ENCODE measurements at places on chromosomes 13 and 19.

DNA sequence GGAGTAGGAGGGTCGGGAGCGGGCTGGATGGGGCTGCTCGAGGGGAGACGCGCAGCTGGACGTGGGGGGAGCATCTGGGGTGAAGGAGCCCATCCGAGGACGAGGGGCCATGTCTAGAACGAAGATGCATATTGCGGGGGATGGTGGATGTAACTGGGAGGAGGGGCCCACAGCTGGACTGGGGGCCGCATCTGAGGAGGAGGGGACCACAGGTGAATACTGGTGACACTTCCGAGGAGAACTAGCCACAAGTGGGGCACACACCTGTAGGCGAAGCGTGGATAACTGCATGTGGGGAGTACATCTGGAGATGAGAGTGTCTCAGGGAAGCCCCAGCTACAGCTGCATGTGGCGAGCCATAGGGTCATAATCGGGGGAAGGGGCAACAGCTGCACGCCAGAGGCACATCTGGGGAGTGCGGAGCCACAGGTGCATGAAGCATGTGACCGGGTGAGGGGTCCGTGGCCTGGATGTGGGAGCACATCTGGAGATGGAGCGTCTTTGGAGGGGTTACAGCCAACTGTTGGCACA, 402 bp downstream of the ZSWIM9 start:
- DNase-seq: no peak

- no peak for DNase-seq
Observed at GRCh38 chr13:32545083-32545482, 6.5 kb upstream of the N4BP2L2 start.

GRCh38 chr13:46640843-46641242, 87.9 kb downstream of the LRCH1 start:
- DNase-seq: no peak

DNA sequence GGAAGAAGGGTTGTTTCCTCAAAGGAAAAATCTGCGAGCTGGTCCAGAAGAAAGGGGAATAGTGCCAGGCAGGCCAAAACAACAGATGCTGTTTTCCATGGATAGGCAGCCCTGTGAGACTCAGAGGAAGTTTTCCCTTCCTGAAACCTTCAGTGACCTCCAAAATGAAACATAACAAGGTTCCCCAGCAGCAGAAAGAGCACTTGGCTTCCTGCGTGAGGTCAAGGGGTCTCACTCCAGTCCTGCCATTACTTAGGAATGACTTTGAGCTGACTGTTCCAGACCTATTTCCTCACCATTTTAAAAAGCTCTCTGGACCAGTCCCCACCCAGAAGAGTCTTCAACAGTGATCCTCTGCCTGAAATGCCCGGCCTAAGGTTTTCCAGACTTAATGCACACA, 104.6 kb upstream of the IPO5 start:
- DNase-seq: no peak

GRCh38 chr19:36423925-36424324, 5.5 kb upstream of the ZFP82 start:
- no peak for DNase-seq

GRCh38 chr13:111216166-111216960, 101.3 kb downstream of the ARHGEF7 start:
- DNase-seq: no peak

DNA sequence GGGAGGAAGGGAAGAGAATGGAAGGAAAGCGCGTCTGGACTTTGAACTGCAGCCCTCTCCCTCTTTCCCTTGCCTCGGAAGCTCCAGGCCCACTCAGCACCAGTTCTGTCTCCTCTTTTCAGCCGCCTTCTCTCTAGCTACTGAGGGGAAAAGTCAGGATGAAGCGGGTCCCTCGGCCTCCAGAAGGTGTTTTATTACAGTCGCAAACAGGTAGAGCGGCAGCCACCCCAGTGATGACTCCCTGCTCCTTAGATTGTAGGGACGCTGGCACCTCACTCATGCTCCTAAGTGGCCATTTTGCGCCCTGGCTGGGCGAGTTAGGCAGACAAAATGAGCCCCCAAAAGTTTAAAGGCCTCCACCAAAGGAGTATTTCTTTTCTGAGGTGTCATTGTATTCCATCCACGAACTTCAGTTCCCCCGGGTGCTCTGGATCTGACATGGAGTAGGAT, 954 bp upstream of the STK24 start:
- DNase-seq: no peak

- no peak for DNase-seq
Observed at GRCh38 chr19:51123381-51123800, 1.3 kb upstream of the SIGLEC9 start.

GRCh38 chr19:32318884-32319520, 26.4 kb upstream of the ZNF507 start:
- DNase-seq: no peak

DNA sequence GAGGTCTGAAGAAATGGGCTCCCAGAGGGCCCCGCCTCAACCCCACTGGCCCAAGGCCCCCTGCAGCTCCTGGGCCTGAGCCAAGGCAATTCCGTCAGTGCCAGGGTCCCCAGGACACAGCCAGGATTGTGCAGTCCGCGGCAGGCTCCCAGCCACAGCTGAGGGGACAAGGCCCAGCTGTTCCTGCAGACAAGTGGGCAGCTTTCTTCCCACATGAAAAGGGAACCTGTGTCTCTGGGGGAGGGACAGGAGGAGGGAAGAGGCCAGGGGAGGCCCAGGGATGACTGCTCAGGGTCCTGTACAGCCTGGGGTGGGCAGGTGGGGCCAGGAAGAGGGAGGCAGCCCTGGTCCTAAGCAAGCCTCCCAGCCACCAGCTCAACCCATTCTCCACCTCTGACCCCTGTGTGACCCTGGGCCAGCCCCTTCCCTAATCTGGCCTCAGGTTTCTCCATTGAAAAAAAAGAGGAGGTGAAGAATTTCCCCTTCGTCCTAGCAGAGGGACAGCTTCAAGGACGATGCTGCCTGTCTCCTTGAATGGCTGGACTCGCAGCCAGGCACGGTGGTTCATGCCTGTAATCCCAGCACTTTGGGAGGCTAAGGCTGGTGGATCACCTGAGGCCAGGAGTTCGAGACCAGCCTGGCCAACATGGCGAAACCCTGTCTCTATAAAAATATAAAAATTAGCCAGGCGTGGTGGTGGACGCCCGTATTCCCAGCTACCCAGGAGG, 20.5 kb upstream of the VSTM2B start:
- no peak for DNase-seq

GRCh38 chr19:19550485-19550929, 12.4 kb downstream of the CILP2 start:
- DNase-seq: peak; percentile 34

- no peak for DNase-seq
Observed at GRCh38 chr13:24005755-24006281, 108.5 kb upstream of the C1QTNF9B start.

DNA sequence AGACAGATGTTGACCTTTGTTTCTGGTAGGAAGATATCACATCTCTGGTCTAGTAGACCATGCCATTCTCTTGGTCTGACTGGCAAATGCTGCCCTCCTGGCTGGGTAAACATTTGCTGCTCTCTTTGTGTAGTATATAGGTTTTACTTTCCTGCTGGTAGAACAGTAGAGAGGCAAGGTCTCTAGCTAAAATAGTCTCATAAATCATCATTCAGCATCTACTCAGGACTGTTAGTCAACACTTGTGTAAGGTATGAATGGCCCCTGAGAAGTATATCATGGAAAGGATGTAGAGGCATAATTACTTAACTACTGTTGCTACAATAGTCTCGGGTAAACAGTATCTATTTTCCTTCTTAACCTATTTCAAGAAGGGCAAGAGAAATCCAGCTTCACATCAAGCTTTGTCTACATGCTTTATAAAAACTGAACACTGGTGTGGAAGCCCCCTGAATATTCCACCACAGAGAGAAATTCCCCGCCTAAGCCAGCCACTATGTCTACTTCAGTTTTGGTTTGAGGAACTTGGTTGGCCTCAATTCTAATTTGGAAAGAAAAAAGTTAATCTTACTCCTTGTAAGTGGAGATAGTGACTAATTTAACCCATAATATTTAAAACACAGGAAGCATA, 18.4 kb upstream of the MYCBP2 start:
- no peak for DNase-seq

GRCh38 chr13:60094385-60095088, 69.2 kb downstream of the DIAPH3 start:
- no peak for DNase-seq

DNA sequence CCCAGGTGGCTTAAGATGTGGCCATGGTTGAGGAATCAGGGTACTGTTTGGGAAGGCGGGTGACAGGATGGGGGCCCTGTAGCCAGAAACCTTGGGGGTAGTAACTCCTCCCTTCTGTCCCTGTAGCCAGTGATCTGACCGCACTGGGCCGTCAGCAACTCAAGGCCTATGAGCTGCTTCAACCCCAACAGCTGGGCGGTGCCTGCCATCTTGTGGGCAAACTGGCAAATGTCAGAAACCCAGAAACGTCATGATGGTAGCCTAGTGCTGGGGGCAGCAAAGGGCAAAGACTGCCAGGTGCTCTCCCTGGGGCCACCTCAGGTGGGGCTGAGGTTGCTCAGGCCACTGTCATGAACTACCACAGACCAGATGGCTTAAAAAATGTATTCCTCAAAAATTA, 3.5 kb downstream of the COPE start:
- no peak for DNase-seq

DNA sequence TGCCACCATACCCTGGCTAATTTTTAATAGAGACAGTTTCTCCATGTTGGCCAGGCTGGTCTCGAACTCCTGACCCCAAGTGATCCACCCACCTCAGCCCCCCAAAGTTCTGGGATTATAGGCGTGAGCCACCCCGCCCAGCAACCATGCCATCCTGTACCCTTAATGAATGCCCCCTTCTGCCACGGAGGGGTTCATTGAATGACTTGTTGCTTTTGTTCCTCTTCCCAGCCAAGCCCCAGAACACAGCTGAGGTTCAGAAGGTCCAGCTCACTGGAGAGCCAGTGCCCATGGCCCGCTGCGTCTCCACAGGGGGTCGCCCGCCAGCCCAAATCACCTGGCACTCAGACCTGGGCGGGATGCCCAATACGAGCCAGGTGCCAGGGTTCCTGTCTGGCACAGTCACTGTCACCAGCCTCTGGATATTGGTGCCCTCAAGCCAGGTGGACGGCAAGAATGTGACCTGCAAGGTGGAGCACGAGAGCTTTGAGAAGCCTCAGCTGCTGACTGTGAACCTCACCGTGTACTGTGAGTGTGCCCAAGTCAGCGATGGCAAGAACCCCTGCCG, 6.0 kb downstream of the PVR start:
- DNase-seq: no peak

DNA sequence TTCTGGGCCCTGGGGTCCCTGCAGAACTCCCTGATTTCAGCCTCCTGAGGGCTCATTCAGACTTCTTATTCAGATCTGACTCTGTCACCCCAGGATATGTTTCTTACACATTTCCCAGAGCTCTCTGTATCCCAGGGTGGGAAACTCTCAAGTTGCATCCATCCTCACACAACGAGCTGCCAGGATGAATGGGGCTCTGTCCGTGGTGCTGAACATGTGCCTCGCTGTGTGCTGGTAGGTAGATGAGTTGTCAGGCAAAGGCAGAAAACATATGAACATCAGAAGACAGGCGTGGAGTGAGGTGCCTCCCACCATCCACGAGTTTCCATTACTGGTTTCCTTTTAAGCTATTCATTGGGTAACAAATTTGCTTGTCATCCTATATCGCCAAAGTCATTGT, 11.4 kb upstream of the IGFL1 start:
- no peak for DNase-seq

DNA sequence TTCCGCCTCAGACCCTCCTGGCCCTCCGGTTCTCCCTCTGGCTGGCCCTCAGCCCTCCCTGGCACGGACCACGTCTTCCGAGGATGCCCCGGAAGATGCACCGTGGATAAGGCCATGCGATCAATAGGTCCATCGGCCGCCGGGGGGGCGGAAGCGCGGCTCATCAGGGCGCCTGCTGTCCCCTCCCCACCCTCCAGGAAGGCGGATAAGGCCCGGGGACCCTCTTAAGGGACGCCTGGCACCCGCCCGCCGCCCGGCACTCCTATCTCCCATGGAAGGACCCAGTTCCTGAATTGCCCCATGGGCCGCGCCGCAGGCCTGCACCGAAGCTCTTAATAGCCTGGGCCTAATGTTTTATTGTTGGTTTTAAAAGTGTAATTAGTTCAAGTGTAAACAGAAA, 46.2 kb upstream of the TCF3 start:
- no peak for DNase-seq

DNA sequence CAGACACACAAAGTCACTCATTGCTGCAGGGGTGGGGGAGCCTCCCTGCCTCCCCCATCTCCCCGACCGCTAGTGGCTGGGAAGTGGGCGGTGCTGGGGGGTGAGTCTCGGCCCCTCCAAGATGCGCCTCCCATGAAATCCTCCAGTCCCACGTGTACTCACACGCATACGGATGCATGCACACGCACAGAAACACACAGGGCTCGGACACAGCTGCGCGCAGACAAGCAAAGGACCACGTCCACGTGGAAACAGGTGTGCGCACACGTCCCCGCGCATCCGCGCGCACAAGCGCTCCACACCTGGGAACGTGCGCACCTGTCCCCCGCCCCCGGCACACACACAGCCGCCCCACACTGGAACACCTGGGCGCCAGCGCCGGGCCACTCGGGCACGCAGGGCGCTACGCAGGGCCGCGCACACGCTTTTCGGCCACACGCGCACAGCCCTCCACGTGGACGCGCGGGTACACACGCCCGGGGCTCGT, 687 bp downstream of the MATK start:
- no peak for DNase-seq

- DNase-seq: no peak
Observed at GRCh38 chr13:20160306-20161274, at the start of gene GJA3. Gene GJA3, minus strand, starts transcription at chr13:20161052. Its CDS starts 17,764 bp downstream, at chr13:20143288.

DNA sequence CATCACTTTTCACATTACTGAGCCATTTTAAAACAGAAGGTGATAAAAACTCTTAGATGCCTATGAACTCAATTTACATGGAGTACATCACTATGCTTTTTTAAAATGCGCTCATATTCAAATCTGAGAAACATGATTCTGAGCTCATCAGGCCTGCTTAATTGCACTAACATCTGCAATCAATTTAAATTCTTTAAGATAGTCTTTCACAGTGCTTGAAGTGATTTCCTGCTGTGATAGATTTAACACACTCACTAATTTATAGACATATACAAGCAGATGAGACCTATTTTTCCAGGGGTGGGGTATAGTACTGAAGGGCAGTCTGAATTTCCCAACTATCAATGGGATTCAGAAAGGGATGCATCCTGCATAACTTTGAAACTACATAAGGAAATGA, 82.9 kb downstream of the DIAPH3 start:
- DNase-seq: no peak

- DNase-seq: no peak
Observed at GRCh38 chr13:81487151-81487550, 1146.2 kb upstream of the SPRY2 start.

- DNase-seq: no peak
Observed at GRCh38 chr13:51559946-51560735, 24.1 kb upstream of the WDFY2 start.
